ENCODE measurements at places on chromosomes 7 and 10.

GRCh38 chr10:4217187-4217586, 432.2 kb upstream of the KLF6 start:
- no peak for DNase-seq

GRCh38 chr7:101165958-101166647, 734 bp upstream of the VGF start:
- no peak for DNase-seq

DNA sequence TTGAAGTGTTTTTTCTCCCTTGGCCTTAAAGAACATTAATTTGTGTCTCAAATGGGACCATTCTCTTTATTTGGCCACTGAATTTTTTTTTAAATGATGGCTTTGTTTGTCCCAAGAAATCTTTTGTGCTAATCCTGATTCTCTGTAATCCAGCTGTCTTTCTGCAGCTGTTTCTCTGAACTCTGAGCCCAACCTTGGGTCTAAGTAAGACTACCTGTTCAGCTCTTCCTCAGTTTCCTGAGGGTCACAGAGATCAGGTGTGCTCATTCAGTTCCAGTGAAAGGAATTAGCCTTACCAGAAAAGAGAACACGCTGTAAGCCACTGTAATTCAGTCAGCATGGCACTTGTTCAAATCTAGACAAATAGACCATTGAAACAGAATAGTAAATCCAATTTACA, 94.2 kb downstream of the ANKIB1 start:
- no peak for DNase-seq

DNA sequence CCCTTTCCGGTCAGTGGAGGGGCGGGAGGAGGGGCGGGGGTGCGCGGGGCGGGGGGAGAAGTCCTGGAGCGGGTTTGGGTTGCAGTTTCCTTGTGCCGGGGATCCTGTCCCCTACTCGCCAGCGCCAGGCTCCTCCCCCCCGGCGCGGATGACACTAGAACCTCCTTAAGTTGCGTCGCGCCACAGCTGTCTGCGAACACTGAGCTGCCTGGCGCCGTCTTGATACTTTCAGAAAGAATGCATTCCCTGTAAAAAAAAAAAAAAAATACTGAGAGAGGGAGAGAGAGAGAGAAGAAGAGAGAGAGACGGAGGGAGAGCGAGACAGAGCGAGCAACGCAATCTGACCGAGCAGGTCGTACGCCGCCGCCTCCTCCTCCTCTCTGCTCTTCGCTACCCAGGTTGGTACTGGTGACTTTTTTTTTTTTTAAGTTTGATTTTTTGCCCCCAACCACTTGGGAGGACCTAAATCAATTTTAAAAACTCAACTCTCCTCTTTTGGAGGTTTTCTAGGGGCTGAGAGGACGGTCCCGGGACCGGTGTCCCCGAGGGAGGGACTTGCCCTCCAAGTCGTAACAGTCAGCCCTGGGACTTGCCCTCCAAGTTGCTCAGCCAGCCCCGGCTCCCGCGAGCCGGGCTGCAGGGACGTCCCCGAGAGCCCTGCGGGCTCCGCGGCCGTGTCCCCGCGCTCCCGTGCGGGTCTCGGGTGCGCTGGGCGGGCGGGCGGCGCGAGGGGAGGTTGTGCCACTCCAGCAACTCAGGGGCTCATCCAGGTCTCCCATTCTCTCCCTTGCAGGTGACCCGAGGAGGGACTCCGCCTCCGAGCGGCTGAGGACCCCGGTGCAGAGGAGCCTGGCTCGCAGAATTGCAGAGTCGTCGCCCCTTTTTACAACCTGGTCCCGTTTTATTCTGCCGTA, at the start of gene GATA3:
Gene GATA3, plus strand, starts transcription at position 195 of the 914 bp plus-strand sequence. CDS start 968 bp downstream, outside the sequence.
- DNase-seq, result no peak

GRCh38 chr7:6259257-6259656, 13.2 kb downstream of the CYTH3 start:
- DNase-seq, result no peak

DNA sequence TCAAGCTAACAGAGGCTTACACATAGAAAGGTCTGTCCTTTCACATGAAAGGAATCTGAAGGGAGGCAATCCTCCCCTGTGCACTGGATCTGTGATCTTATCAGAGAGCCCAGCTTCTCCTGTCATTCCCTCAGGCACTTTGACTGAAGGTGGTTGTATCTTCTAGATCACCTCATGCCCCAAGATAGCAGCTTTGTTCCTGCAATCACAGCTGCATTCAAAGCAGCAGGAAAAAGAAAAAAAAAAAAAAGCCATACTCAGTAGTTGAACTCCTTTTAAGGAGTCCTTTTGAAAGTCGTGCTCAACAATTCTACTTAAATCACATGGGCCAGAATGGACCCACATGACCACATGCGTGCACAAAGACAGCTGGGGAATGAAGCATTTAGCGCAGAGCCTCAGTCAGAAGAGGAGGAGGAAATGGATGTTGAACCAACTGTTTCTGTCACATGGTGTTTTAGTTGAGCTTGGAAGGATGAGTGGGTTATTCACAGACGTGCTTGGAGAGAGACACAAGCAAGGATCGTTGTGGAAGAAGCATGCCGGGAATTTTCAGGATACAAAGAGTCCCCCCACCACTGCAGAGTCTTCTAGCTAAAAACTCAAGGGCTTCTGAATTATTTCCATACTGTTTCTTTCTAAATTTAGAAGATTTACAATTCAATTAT, 13.0 kb upstream of the PFKP start:
- DNase-seq, result no peak

DNA sequence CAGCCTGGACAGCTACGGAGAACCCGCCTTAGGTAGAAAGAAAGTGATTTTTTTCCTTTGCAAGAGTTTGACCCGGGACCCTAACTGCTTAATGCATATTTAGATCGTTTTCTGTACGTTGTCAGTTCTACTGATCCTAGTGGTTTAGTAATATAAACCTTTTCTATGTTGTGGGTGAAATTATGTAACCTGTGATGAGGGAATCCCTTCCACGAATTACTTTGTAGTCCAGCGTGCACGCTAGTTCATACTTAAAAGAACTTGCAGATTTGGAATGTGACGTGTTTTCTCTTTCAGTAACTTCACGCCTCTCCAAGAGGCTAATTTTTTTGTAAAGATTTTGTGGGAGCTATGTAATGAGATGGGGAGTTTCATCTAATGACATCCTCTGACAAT, 705 bp downstream of the SLF2 start:
- no peak for DNase-seq

- DNase-seq, result no peak
Observed at GRCh38 chr7:1123715-1124114, 35.8 kb downstream of the GPER1 start.

GRCh38 chr10:31770307-31770902, 158.2 kb downstream of the ARHGAP12 start:
- DNase-seq, result no peak

DNA sequence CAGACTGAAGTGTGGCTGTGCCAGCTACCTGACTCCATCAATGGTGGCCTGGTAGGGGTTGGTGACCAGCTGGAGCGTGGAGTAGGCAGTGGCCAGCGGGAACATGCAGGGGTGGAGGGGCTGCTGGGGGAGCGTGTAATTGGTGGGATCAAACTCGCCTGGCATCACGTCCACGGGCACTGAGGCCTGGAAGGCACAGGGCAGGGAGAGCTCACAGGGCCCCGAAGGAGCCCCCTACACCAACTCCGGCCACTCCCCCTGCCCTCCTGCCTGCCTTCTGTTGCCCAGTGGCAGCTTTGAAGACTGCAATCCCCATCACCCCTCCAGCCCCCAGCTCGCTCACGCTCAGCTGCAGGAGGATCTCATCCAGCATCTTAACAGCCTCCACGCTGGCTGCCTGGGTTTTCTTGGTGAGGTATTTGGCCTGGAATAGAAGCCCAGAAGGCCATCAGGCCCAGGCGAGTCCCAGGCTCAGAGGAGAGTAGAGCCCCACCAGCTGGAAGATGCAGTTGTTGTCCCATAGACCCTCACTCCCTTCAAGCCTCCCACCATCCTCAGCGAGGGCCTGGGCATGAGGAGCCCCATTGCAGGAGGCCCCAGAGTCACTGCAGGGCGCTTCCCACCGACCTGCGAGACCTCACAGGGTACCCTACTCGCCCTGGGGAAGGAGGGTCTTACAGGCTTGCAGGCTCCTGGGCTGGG, 7.1 kb downstream of the POLD2 start:
- DNase-seq, result no peak

GRCh38 chr7:78620920-78621319, 822.3 kb downstream of the PHTF2 start:
- no peak for DNase-seq

All from cerebellar nuclear complex (tissue), 1 donor.